Activated CD8-positive, alpha-beta memory T cell treated with anti-CD3 and anti-CD28 coated beads for 1 hour (primary cell): ENCODE measurements at places on chromosomes 6 and 20.

- no peak for DNase-seq
Observed at GRCh38 chr20:53556267-53556897, 37.3 kb downstream of the ZNF217 start.

GRCh38 chr6:121917834-121918559 lies 481.5 kb upstream of the HSF2 start:
- no peak for DNase-seq

- no peak for DNase-seq
Observed at GRCh38 chr6:128952902-128953301, 70.0 kb downstream of the LAMA2 start.

DNA sequence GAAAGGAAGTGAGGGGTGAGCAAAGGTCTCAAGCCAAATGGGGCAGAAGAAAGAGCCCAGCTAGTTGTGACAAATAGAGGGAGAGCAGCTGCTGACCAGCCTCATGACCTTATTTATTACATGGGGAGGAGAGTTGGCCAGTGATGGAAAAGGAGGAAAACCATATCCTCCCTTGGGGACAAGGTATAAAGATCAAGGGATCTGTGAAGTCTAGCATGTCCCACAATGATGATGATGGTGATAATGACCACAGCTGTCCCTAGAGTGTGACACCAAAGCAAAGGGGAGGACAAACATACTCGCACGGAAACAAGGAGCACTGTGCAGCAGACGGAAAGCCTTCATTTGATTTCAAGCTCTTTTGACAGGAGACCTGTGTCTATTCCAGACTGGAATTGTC lies 190.4 kb upstream of the MCHR2 start:
- DNase-seq: no peak

GRCh38 chr20:24773168-24773567 lies 175.9 kb upstream of the CST7 start:
- no peak for DNase-seq

GRCh38 chr6:78611102-78611620 lies 256.2 kb upstream of the IRAK1BP1 start:
- no peak for DNase-seq

GRCh38 chr6:147201885-147202515 lies 2.2 kb upstream of the STXBP5 start:
- no peak for DNase-seq

- DNase-seq: no peak
Observed at GRCh38 chr6:1850840-1851157, 241.1 kb downstream of the FOXC1 start.

GRCh38 chr6:28580475-28580874 lies 54.8 kb downstream of the GPX5 start:
- DNase-seq: no peak

- no peak for DNase-seq
Observed at GRCh38 chr6:107185391-107185970, 70.2 kb upstream of the BEND3 start.

- no peak for DNase-seq
Observed at GRCh38 chr6:131250122-131250521, 114.9 kb downstream of the AKAP7 start.

DNA sequence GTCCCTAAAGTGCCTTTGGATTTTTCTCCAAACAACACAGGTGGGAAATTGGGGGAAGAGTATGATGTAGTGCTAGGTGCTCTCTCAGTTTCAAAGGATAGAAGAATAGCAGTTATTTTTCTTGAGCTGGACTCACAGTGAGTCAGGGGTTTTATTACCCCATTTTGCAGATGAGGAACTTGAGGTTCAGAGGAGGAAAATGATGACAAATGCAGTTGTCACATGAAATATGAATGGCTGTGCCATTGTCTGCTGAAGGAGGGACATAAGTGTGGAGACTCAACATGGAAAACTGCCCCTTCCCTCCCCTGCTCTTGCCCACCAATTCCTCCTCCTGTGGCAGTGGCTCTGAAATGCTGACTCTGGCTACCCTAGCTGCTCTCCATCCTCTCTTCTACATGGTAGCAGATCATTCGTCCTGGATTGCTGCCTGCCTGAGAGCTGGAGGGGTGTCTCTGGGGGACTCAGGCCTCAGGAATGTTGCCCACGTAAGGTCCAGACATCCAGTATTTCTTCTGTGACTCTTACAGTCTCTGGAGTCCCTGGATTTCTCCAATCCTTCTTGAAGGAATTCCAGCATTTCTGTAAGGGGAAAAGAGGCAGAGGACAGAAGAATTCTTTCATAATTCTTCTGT lies 37.6 kb upstream of the EPB41L1 start:
- DNase-seq: no peak

DNA sequence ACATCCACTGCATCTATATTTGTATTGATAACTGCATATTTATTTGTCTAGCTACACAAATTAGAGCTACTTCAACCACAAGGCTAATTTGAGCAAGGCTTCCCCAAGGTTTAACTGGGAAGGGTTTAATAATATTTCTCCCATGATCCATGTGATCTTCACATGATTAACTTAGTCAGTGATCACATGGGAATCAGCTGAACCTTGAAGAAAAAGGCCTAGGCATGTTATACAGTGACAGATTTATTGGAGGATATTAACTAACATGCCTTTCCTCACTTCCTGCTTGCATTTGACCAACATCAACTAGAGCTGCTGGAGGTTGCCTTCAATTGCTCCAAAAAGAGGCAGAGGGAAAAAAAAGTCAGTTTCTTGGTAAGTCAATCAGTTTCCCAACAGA lies 417.0 kb downstream of the HAO1 start:
- DNase-seq: no peak

DNA sequence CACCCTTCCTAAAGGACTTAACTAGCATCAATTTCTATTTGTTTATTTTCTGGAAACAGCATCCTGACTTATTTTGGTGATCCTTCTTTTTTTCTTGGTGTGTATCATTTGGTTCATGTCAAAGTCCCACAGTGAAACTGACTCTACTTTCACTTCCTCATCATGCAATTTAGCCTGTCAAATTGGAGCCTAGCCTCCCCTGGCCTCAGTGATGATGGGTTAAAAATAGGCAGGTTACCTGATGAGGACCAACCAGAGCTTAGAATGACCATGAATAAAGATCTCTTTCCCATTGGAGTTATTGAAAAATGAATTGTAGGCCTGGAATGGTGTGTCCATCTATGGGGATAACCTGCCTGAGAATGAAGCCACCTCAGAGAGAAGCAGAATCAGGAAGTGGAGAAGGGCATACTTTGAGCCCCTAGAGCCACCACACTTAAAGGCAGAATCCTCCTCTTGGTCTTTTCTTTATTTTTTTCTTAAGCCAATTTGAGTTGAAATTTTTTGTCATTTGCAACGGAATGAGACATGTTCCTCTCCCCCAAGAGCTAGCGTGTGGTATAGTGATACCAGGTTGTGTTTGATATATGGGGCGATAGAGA lies 105.6 kb downstream of the BTBD3 start:
- DNase-seq: no peak

DNA sequence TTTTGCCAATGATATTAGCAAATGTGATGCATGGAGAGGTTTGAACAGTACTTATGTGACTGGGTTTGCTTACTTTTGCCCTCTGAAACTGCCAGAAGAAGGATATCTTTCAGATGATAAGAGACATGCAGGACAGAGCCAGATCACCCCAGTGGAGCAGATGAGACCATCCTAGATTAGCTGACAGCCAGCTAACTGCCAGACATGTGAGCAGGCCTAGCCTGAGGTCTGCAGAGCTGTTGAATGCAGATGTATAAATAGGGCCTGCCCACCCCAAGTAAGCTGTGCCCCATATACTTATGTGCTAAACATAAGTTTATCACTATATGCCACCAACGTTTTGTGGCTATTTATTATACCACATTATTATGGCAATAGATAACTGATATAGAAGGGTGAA lies 5.9 kb downstream of the ZSCAN31 start:
- no peak for DNase-seq

DNA sequence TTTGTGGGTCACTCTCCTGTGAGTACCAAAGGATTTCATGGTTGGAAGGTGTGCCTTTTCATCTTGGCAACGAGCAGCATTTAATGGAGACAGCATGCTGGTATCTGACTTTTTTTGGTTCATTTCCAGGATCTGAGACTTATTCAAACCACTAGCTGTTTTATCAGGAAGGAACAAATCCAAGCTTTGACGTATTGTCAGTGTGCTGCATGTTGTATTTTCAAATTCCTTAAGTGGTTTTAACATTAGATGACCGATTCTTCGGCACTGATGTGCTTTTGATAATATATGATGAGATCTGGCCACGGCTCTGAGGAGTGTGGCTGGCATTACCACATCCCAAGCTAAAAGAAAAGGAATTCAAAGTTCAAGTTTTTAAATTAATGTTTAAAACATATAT lies 6.4 kb downstream of the RMND1 start:
- DNase-seq: no peak

DNA sequence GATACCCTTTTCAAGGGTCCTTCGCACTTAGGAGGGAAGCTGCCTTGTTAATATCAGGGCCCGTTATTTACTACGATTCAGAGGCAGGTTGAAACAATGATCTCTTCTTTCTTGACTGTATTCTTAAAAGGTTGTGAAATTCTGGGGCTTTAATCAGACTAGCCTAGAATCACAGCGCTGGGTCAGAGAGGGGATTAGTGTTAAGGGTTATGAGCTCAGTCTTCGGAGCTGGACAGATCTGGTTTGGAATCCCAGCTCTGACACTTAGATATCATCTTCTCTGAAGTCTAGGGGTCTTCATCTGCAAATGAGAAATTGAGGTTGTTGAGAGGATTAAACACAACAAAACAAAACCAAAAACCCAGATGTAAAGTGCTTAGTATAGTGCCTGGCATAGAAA lies 77.4 kb downstream of the CD83 start:
- DNase-seq: no peak

- no peak for DNase-seq
Observed at GRCh38 chr6:113102761-113103160, 754.4 kb upstream of the MARCKS start.

DNA sequence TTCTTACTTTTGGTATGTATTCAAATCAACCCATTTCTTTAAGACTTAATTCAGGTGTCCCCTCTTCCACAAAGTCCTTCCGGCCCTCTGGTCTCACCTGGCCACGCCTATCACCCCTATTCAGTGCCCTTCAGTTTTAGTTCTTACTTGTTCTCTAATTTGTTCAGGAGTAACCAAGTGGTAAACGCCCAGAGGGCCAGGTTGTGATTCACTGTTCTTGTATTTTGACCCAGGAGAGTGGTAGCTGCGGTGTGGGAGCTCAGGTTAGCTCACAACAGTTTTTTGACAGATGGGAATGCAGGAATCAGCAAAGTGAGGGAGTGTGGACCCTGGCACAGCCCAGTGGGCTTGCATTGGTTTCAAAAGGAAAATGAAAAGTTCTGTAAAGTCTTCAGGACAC lies 81.7 kb upstream of the RIPOR2 start:
- no peak for DNase-seq

DNA sequence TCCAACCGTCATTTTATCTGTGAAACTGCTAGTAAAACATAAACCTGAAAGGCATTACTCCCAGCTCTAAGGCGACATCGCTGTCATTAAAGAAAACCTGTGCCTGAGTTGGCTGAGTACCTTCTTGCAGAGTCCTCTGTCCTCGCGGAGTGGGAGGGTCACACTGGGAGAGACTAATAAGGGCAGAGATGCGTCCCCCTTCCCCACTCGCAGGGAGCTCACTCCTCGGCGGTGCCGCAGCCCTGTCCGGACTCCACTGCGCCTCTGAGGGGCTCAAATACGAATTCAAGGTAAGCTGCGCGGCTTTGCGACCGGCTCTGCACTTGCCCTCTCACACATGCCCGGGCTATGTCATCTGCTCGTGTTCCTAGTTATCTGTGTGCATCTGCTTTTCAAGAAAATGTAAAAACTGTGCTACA lies at the start of gene COL19A1:
COL19A1 (plus strand) TSS at position 206 of the 419 bp plus-strand sequence. CDS start 13,012 bp downstream, outside the sequence.
- DNase-seq: no peak

DNA sequence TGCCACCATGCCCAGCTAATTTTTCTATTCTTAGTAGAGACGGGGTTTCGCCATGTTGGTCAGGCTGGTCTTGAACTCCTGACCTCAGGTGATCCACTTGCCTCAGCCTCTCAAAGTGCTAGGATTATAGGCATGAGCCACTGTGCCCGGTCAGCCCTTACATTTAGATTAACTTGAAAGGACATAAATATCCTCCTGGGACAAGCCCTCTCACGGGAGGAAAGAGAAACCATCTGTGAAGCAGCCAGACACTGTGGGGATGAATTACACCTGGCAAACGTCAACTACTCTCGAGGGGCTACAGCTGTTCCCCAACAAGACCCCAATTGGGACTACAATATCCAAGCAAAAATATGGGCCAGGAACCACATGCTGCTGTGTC lies 32.7 kb upstream of the SAMHD1 start:
- DNase-seq: no peak

DNA sequence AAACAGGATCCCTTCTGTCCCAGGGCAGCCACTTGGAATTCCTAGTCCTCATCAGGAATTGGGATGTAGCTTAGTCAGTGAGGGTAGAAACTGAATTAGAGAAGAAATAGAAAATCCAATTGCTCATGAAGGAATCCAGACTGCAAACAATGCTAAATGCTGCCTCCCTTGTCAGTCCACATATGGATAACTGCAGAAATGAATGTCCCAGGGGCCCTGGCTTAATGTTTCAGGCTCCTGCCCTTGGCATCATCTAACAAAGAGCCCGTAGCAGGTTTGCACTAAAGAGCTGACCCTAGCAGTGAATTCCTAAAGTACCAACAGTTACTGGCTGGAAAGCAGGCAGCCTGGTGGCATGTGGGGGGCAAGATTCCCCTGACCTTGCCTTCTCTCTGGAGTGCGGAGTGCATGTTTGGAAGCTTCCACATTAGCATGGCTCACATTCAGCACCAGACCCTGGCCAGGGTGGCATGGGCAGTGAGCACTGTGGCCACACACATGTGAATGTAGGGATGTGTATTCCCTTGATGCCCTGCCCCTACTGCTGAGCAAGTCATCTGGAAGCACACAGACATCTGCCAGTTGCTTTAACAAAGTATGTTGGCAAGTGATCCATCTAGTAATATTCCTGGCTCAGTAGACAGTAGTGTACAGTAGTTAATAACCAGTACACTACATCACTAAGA lies 394.5 kb downstream of the CDC5L start:
- no peak for DNase-seq

DNA sequence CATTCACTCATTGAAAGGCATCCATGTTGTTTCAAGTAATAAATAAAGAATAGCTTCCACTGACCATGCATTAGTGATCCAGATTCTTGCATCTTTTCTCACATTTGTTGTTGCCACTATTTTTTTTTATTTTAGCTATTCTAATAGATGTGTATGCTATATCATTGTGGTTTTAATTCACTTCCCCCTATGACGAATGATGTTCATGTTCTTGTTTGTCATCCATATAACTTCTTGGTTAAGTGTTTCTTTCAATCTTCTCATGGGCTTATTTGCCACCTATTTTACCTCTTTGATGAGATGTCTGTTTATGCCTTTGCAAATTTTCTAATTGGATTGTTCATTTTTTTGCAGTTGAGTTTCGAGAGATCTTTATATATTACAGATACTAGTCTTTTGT lies 681.2 kb downstream of the HDGFL1 start:
- no peak for DNase-seq
